ENCODE measurements at places on chromosomes 5 and 9.

DNA sequence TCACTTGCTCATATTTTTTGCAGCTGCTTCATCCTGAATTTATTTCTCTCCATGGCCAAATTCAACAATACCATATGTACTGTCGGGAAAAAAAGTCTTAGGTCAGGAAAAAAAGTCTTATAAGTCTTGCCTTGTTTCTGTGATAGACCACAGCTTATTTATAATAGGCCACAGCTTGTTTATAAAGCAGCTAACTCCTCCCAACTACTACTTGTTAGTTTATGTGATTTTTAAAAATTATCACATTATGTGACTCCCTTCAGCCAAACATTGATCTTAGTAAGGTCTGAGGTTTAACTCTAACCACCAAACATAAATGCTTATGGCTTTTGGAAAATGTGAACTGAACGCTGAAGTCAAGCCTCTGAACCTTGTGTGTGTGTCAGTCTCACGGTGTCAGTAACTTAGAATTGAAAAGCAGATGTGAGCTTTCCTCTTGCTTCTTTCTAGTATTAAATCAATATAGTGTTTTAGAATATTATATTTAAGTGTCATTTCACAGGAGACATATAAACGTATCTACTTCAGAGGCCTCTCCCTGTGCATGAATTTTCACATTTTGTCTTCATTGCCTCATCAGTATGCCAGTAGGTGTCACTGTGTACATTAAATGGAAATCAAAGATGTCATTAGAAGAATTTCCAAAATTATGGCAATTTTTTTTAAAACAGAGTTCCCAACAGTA is 51.3 kb downstream of the SNX24 start:
- DNase-seq, result no peak

DNA sequence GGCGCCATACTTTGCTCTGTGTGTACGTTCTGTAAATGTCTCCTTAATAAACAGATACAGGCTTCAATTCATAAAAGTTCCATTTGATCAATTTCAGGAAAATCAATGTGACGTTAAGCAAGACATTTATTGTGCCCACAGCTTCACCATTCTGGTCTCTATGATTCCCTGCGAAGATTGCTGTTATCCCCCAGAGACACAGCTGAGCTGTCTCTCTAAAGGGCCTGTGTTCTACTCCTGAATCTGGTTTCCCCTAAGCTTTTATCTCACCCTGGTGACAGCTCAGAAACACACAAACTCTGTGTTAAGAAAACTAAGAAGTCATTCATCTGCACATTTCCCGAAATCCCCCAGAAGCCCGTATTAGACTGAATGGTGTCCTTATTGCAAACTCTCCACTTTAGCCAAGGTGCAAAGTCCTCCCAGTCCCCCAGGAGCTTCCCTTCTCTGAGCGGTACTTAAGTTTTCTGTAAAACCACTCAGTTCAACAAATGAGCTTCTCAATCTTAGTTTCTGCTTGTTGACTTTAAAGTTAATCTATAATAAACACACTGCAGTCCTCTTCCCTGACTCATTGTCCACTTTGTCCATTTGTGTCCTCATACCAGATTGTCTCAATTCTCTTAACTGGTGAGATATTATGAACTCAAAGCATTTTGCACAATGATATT is 1.4 kb upstream of the C5orf15 start:
- no peak for DNase-seq

DNA sequence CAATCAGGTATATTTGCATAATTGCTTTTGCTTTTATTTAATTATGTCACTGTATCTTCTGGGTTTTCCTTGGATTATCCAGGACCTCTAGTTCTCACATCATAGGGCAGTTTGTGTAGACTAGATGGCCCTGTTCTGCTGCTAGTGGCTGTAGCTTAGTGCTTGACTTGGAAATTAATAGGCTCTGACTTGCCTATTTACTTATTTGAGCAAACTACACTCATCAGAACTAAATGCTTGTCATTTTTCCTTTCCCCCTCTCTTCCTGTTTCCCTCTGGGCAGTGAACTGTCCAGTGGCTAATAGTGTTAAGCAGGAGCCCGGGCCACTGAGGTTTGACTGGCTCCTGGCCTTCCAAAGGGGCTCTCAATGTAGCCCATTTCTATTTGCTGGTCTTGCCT is 135.7 kb downstream of the MAN2A1 start:
- no peak for DNase-seq

DNA sequence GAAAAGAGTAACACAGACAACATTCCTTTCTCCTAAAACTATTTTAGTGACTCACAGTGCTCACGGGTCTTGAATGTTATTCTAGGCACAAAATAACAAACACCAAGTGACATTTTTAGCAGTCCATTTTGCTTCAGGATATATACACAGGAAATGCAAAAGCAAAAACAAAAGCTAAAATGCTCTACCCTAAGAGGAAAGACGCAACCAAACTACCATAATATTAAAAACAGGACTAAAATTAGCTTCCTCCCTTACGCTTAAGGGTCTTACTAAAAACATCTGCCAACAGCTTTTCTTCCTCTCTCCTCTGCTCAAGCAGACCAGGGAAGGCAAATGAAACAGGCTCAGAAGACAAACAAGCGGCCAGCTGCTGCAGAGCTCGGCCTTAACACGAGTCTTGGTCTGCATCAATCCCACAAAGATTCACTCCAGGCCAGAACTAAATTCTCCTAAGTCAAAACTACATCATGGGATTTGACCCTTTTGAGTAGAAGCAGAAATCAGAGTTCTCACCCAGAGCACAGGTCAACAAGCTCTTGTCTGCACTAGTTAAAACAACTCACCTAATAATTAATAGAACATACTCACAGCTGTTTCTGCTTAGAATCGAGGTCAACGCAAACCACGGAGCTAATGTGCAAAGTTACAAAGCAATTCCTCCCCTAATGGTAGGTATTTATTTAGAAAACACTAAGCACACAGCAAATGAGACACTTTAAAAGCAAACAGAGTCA is 62.3 kb downstream of the RAPGEF1 start:
- DNase-seq, result no peak

DNA sequence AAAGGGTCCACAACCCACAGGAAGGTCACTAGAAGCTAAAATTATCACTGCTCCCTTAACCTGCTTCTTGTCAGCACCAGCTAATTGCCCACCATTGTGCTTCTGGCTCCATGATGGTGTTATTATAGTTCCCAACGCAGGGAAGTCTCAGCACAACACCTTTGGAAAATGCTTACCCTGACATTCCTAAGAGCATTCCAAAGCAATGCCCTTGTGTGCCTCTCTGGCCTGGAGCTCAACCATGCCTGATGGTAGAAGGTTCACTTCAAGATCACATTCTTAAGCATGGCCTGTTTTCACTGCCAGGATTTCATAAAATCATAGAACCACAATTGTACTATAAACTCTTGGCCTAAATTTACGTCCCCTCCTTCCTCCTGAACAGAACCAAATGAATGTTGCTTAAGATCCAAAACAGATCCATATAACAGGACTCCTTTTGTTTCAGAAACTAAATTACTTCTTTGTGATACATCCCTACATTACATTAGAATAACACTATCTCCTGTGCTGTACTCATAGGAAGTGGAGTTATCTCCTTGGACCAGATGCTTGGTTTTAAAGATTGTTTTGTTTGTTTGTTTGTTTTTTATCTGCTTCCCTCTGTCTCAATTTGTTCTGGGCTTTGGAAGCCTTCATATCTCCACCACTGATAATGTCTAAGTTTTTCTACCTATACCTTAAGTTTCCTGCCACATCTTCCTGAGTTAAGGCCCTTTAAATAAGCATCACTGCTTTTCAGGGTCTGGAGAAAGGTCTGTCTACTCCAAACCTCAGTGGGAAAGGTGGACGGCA is 32.1 kb downstream of the ARL15 start:
- no peak for DNase-seq

DNA sequence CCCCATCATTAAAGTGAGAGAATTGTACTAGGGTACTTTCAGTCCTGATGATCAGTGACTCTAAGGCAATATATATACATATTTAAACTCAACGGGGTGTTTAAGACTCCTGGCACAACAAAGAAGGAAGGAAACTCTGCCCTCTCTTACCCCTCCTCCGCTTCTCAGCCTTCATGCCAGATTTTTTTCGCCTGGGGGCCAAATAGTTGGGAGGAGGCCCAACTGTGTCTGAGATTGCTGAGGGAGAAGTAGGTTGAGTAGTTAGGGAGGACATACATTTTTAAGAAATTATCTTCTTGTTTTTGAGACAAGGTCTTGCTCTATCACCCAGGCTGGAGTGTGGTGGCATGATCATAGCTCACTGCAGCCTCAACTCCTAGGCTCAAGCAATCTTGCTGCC is 127.7 kb upstream of the SHB start:
- no peak for DNase-seq

DNA sequence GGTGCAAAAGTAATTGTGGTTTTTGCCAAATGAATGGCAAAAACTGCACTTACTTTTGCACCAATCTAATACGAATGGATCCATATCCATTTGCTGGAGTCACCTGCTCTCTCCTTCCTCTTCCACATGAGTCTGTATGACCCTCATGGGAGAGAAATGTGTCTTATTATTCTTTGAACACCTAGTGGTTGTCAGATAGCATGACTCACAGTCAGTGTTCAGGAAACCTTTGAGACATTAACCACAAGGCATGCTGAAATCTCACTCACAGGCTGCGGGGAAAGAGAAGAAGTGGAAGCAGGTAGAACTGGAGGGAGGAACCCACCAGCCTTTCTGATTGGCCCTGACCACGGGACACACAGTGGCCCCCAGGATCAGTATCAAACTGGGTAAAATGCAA is 222.8 kb upstream of the KLF4 start:
- DNase-seq, result no peak

GRCh38 chr9:135498381-135499126 is 1.9 kb upstream of the MRPS2 start:
- no peak for DNase-seq

DNA sequence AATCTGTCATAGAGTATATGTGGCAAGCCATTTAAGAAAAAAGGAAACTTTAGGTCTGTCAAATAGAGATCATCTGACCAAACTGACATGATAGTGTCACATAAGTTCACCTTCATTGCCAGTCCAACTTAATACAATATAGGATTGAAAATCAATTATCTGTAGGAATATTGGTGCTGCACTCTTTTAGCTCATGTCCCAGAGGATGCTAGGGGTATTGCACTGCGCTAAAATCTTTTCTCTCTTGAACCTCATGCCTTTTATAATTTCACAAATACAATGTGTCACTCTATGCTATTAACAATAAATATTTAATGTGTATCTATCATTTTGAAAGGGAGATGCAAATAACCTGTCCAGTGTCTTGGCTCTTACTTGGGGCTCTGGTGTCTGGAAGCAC is 72.4 kb upstream of the FAM120A start:
- no peak for DNase-seq

DNA sequence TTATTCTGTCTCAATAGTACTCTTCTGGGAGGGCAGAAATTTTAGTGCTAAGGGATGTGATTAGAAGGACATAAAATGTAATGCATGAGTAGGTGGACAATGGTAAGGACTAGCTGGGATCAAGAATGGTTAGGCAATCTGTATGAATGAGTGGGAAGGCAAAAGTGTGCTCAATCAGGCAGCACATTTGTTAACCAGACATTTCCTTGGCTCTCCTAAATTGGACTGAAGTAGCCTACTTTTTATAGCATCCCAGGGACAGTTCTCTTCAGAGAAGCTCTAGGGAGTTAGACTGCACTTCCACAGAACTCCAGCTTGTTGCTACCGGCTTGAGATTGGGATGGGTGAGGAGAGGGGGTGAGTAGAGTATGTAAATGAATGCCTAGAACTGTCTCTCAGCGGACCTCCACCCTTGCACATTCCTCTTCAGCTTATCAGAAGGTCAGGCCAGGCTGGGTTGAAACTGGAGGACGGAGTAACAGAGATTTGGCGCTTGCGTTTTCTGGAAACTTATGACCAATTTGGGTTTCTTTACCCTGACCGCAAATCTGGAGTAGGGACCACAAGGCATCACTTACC is 19.0 kb upstream of the ARL14EPL start:
- DNase-seq, result no peak

- no peak for DNase-seq
Observed at GRCh38 chr5:173762930-173763329, 125.2 kb upstream of the CPEB4 start.

DNA sequence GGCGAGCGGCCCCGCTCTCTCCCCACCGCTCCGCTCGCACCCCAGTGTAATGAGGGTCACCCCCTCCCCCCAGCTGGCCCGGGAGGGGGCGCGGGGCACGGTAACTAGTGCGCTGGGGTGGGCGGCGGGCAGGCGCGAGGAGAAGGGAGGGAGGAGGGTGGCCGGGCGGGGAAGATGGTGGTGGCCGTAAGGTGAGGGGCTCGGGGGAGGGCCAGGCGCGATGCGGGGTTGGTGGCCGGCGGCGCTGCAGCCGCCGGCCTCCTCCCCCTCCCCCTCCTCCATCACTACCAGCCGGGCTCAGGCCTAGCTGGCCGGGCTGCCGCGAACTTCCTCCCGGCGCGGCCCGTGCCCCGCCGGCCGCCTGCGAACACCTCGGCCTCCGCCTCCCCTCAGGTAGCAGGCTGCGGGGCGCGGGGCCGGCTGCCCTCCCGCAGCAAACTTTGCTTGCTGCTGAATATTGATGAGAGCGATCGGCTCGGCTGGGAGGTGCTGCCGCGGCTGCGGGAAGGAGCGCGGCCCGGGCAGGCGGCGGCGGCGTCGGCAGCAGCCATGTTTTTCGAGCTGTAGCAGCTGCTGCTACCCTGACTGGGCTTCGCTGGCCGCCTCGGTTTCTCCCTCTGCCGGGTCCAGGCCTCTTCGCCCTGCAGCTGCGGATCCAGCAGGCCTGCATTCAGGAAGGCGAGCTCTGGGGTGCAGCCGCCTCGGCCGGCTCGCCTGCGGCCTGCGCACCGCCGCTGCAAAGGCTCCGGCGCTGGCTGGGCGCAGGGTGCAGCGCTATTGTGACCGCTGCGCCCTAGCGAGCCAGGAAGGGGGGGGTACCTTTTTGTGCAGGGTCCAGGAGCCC is 502 bp downstream of the NSD1 start:
- DNase-seq, result peak; percentile 60

DNA sequence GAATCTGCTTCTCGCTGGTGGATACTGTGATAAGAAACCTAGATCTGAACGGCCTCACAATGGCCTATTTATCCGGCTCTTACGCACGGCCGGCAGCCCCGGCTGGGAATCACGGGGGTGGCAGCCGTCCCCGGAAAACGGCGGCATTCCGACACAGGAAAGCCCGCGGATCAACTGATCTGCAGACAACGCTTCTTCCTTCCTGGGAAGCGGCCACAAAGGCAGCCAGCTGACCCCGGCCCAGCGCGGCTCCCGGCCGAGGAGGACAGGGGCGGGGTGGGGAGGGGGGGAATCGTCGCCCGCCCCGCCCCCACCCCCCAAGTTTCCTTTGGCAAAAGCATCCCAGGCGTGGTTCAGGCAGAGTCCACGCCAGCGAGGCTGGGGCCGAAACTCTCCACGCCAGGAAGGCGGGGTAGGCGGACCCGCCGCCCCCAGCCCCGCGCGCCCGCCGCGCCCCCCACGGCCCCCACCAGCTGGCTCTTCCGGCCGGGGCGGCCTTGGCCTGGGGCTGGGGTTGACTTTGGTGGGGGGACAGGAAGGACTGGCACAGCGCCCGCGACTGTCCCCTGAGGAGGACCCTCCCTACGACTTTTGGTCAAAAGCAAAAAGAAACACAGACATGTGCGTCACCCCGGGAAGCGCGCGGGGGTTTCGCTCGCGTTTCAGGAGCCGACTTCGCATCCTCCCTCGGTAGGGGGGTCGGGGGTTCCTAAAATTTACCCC is 247.7 kb upstream of the ANKRD55 start:
- no peak for DNase-seq

GRCh38 chr5:172642486-172642885 is 1.4 kb downstream of the NEURL1B start:
- DNase-seq, result no peak

- DNase-seq, result no peak
Observed at GRCh38 chr9:15103290-15103689, 193.1 kb upstream of the FREM1 start.

- DNase-seq, result no peak
Observed at GRCh38 chr5:131460867-131461572, 174.0 kb downstream of the RAPGEF6 start.

All from NK-92 treated with Interleukin-12 subunit alpha and Interleukin-12 subunit beta, amount 100 ng/mL, for 24 hours (cell line).